Activated CD4-positive, alpha-beta T cell treated with anti-CD3 and anti-CD28 coated beads, Interleukin-2, amount 50 U/mL, for 4 hours (primary cell): ENCODE measurements at places on chromosomes 7 and 10.

DNA sequence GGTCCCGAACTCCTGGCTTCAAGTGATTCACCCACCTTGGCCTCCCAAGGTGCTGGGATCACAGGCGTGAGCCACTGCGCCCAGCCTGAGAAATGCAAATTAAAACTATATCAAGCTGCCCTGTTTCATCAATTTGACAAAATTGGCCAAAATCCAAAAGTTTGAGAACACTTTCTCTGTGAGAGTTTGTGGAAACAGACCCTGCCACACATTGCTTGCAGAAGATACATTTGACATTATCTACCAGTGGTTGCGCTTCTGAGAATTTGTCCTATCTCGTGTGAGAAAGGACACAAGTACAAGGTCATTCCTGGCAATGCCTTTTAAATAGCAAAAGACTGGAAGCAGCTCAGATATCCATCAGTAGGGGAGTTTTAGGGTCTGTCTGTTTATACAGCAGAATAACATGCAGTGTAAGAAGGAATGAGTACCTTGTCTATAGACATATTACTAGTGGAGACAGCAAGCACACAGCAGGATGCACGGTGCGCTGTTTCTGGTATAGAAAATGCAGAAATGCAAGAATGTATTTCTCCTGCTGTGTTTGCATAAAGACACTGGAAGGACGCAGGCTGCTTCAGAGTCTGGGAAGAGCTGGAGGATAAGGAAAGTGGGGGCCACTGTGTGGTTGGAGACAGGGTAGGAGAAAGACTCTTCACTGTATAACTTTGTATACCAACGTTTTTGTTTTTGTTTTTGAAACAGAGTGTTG is 4.3 kb downstream of the LHPP start:
- no peak for DNase-seq

- no peak for DNase-seq
These were observed 144.9 kb downstream of the ELAPOR2 start for GRCh38 chr7:86914551-86914950.

DNA sequence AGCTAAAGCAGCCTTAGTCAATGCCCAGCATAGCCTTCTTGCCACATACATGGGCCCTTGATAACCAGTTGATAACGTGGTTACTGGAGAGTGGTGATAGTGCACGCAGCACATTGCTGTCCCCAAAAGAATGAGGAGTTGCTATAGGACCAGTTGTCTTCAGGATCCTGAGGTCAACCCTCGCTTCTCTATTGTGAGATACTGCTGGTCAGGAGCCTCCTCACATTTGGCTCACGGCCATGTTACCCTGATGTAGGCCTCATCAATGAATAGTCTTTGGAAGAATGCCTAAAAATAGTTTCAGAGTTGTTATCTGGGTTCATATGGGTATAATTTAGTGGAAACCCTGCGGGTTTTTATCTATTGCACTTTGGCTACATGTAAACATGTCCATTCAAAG is 230.7 kb downstream of the VTI1A start:
- DNase-seq = no peak

- no peak for DNase-seq
These were observed 197.4 kb upstream of the PRPS1L1 start for GRCh38 chr7:18225067-18225466.

GRCh38 chr10:133277277-133277992 is 767 bp upstream of the ADAM8 start:
- DNase-seq = no peak

- DNase-seq = no peak
These were observed 45.7 kb downstream of the BEND7 start for GRCh38 chr10:13483073-13483472.

- no peak for DNase-seq
These were observed 246.1 kb downstream of the LRRTM3 start for GRCh38 chr10:67171970-67172369.

GRCh38 chr10:43047288-43047970 is 29.4 kb upstream of the RET start:
- no peak for DNase-seq

GRCh38 chr10:36421992-36422391 is 703.4 kb upstream of the ANKRD30A start:
- DNase-seq = no peak

DNA sequence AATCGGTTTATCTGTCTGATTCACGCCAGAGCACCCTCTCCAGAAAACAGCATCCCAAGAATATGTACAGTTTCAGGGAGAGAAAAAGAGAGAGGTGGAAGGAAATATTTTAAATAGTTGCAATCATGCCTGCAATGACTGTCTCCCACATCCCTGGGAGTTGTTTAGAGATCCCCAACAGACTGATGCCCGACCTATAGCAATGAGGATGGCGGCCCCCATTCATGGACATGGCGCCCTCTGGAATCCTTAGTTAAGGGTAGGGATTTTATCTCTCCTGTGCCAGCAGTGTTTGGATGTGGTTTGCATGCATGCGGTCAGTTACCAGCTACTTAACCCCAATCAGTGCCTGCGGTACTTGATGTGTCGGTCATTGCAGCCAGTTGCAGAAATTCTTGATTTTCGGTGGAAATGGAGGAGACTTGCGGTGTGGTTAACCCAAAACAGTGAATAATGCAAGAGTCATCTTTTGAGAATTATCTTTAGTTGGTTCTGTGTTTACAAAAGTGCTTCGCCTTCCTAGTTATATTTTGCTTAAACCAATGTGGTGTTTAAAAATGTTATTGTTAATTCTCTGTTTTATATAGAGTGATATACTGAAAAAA is 186.0 kb upstream of the TCF7L2 start:
- DNase-seq = no peak

- DNase-seq = no peak
These were observed 51.9 kb downstream of the CFTR start for GRCh38 chr7:117531595-117532244.

DNA sequence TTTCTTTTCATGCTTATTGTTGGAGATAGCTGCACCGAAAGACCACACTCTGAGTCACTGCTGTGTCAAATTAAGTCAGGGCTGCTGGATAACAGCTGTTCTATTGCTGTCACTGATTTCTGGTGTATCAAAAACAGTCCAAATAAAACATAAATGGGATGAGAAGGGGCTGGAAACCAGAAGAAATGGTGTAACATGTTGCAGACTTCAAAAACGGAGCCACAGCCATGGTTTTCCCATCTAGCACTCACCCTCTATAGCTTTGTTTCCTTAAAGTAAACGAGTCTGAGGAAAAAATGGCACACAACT is 103.3 kb upstream of the DIP2C start:
- no peak for DNase-seq

- DNase-seq = no peak
These were observed 15.5 kb downstream of the ACBD5 start for GRCh38 chr10:27225011-27225590.

GRCh38 chr10:80581469-80581835 is 43.8 kb downstream of the SH2D4B start:
- no peak for DNase-seq

DNA sequence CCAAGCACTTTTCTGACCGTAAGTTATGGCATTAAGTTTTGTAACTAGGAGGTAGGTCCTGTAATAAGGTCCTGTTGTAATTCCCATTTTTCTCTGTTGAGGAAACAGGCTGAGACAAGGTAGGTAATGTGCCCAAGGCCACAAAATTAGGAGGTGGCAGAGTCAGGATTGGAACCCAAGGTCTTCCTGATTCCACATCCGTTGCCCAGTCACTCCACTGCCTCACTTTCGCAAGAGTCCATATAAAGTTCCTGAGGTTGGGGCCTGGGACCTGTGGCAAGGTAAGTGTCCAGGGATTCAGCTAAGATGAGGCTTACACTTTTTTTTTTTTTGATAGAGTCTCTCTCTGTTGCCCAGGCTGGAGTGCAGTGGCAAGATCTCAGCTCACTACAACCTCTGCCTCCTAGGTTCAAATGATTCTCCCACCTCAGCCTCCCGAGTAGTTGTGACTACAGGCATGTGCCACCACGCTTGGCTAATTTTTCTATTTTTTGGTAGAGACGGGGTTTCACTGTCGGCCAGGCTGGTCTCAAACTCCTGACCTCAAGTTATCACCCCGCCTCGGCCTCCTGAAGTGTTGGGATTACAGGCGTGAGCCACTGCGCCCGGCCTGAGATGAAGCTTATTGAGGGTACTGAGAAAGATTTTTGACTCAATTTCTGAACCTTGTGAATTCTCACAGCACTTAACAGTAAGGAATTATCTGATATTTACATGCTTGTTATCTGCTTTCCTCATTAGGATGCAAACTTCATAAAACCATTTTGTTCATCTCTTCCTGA is 20.3 kb upstream of the GNA12 start:
- DNase-seq = no peak

DNA sequence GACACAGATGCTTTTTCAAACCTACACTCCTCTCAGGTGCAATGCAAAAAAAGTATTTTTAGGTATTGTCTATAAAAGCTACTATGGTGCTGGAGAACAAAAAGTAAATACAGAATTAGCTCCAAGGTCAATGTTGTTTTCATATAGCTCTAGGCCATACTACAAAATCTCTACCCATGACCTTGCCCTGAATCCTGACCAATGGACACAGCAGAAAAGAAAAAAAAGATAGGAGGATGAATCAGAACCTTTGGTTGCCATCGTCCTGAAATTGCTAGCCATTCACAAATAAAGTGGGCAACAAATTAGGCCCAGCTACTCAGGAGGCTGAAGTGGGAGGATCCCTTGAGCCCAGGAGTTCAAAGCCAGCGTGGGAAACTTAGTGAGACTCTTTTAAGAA is 35.2 kb upstream of the RELN start:
- DNase-seq = no peak

DNA sequence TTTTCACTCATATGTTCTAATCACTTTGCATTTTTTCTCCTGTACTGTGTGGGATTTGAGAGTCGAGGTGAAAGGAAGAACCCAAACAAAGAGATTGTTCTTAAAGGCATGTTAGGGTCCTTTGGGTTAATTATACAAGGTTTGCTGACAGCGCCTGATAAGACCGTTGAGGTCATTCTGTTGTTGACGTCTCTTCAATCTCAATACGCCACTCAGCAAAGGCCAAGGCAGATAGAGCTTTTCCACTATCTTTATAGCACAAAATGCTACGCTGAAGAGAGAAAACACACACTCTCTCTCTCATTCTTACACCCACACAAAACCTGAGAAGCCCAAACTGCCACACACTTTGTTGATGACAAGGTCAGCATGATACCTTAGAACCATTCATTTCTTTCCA is 228.7 kb downstream of the CNTNAP2 start:
- DNase-seq = no peak

DNA sequence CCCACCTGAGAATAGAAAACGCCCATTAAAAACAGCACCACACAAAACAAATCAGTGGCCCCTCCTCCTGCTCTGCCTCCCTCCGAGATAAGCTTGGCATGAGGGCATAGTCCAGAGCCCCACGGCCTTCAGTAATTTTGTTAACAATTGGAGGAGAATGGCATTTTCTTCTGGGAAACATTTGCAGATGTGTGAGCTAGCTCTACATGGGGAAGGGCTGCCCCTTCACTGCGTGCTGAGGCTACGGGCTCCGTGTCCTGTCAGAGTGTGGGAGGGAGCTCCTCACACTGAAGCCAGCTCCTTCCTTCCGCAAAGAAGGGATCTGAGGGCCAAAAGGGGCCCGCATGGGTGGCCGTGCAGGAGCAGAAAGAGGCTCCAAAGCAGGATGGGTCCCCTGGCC is 15.2 kb downstream of the GRK5 start:
- no peak for DNase-seq

DNA sequence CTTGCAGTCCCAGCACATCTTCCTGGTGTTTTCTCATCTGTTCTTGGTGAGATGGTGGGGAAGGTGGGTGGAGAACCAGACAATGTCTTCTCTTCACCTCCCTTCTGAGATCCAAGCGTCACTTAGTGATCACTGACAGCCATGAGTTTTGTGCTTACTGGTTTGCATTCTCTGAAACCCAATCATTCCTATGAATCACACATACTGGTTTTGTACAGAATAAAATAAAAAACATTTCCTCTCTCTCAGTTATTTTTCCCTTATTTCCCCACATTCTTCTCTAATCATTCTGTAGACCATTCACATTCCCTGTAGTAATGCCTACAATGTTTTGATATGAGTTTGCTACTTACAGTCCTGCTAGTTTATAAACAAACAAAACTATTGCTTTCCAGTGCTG is 143.8 kb upstream of the SLC13A1 start:
- DNase-seq = no peak

DNA sequence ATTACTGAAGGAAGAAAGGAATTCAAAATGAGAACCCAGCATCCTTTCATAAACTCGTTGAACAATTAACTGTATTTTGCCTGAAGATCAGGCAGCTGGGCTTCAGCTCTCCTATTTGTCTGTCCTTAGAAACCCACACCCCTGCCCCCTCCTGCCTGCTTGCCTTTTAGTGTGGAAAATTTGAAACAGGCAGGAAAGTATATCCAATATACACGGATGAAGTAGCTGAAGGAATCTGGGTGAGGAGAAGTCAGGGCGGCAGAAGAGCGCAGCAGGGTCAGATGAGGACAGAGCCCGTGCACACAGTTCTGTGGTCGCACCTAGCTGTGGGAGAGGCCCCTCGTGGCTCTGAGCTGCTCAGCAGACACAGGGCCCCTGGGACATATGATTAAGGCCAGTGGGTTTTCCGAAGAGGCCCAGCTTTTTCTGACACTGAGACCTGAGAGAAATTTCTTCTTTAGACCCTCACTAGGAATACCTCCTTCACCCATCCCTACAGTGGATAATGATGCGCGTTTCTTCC is 87.9 kb downstream of the ACTR3B start:
- no peak for DNase-seq

GRCh38 chr7:98238976-98239375 is 13.1 kb downstream of the TECPR1 start:
- DNase-seq = no peak

- DNase-seq = no peak
These were observed 93.0 kb upstream of the STRIP2 start for GRCh38 chr7:129341212-129341611.

DNA sequence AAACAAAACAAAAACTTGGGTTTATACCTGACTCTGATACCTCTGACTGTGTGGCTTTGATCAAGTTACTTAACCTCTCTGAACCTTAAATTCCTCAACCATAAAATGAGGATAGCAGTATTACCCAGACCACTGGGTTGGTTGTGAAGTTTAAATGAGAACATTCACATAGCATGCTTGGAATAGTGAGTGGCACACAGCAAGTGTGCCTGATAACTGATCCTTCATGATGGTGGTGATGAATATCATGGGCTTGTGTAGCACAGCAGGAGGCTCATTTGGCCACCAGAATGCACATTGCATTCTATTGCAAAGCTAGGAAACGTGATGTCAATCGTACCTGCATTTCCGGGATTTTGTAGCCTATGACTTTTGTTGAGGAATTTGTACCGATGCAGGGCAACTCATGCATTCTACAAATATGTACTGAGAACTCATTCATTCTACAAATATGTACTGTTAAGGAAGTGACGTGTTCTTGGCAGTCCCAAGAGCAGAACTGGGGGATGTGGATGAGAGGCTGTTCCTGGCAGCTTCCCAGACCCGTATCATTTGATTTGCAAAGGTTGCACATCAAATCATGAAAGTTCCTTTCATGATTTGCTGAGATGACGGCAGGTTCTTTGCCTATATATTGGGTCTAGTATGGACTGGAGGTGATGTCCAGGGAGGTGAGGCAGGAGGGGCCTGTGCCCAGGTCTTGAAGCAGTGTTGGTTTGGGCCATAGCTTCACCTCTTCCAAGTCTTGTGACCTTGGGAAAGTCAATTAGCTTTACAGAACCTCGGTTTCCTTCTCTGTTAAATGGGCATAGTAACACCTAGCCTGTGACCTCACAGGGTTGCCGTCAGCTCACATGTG is 94.6 kb upstream of the SMNDC1 start:
- DNase-seq = no peak
